ENCODE measurements at places on chromosomes 2 and 18.

- no peak for DNase-seq
Measured at GRCh38 chr2:30349691-30350090, 97.4 kb upstream of the LCLAT1 start.

- no peak for DNase-seq
Measured at GRCh38 chr2:64608867-64609226, 44.9 kb downstream of the SERTAD2 start.

- DNase-seq, result no peak
Measured at GRCh38 chr18:55097456-55098170, 138.4 kb upstream of the CCDC68 start.

- DNase-seq, result no peak
Measured at GRCh38 chr2:170523506-170523905, 191.6 kb upstream of the SP5 start.

GRCh38 chr2:169363560-169364150, 1.3 kb upstream of the LRP2 start:
- peak; percentile 39 for DNase-seq

GRCh38 chr2:180016937-180017336, 9.8 kb upstream of the CWC22 start:
- no peak for DNase-seq

- no peak for DNase-seq
Measured at GRCh38 chr2:133641942-133642725, 73.9 kb upstream of the NCKAP5 start.

DNA sequence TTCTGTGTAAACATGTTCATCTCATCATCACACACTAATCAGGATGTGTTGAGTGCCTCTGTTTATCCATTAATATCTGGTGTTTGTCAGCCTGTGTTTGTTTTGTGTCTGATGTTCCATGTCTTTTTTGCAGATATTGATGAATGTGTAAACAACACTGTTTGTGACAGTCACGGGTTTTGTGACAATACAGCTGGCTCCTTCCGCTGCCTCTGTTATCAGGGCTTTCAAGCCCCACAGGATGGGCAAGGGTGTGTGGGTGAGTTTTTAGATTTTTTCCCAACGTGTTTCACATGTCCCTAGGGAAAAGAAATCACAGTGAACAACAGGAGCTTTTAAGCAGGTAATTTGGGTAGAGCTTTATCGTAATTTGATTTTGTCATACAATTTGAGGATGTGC, 133.7 kb upstream of the RASGRP3 start:
- DNase-seq, result no peak

DNA sequence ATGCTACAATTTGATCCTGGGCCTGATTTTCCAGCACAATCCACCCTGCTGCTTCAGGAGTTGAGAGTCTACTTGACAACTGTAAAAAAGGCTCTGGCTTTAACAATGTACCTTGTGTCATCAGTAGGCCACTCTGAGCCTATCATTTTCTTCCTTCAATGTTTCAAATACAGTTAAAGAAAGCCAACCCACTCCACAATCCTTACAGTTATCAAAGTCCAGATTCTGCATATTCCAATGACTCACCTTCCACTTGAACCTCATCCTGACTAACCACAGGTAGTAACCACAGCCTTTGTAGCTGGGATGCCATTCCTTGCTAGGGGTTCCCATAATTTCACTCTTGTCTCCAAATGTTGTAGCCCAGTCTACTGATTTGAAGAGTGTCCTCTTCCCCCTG, 35.5 kb upstream of the AQP4 start:
- DNase-seq, result no peak

DNA sequence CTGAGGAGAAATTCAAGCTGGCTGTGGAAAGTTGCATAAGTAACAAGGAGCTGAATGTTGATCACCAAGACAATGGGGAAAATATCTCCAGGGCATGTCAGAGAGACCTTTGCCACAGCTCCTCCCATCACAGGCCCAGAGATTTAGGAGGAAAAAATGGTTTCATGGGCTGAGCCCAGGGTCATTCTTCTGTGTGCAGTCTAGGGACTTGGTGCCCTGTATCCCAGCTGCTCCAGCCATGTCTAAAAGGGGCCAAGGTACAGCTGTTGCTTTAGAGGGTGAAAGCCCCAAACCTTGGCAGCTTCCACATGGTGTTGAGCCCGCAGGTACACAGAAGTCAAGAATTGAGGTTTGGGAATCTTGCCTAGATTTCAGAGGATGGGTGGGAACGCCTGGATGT, 439.8 kb upstream of the HNRNPA3 start:
- no peak for DNase-seq
